ENCODE measurements at places on chromosomes 3 and 15. TPM values are rescaled to one million over a fixed set of nuclear protein-coding genes. Genes with fewer than 3 reads are reported as not detected.

Gene WDR49
- 0.26 TPM for total RNA-seq

Gene STRIT1
- not detected for total RNA-seq

Gene AGBL1
- not detected for total RNA-seq

Gene SLC51B
- total RNA-seq = not detected

Gene FAM107A
- total RNA-seq = 0.13 TPM

Gene PLA2G4D
- total RNA-seq = not detected

Gene HRG
- not detected for total RNA-seq

Gene INSYN1
- total RNA-seq = 4.3 TPM

Gene CYP11A1
- 4.6 TPM for total RNA-seq

Gene ATP8B4
- 9.8 TPM for total RNA-seq

Gene RTP1
- not detected for total RNA-seq

Gene RYK
- 96.4 TPM for total RNA-seq

Gene ACTC1
- 1.2 TPM for total RNA-seq

All from articular chondrocyte of knee joint (primary cell).